Dermis microvascular lymphatic vessel endothelial cell (primary cell): ENCODE measurements at places on chromosomes 3 and 15. TPM values are rescaled to one million over a fixed set of nuclear protein-coding genes. Genes with fewer than 3 reads are reported as not detected.

- DNase-seq, result no peak
Observed at GRCh38 chr3:47228088-47228487, 54.5 kb downstream of the KIF9 start.

GRCh38 chr15:92438471-92438870 is 44.8 kb downstream of the ST8SIA2 start:
- DNase-seq, result no peak

DNA sequence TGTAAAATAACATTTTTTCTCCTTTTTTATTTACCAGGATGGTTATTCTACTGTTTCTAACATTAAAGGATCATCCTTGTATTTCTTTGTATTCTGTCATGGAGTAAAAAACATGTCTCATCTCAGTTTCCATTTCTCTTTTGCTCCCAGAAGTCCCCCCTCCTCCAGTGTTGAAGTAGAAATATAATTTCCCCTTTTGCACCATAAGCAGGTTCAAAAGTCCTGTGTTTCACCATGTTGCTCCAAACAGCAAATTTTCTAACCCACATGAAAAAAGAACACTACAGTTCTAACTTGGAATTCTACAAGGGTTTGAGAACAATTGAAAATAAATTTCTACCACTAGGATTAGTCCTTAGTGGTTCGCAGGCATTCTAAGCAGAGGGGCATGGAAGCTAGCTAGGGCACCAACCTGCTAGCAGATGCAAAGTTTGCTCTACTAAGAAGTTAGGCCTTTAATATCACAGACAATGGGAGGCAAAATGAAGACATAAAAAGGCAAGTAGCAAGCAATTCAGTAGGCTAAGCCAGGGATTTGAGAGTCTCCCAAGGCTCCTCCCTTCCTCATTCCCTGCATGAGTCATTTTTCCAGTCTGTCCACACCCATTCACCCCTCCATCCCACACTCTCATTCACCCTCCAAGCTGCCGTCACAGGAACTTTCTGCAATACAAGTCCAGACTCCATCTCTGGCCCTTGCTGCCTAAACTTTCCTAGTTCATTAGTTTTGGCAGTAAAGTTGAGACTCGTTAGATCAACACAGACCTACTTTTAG is 2.3 kb upstream of the MBNL1 start:
- peak; percentile 91 for DNase-seq

DNA sequence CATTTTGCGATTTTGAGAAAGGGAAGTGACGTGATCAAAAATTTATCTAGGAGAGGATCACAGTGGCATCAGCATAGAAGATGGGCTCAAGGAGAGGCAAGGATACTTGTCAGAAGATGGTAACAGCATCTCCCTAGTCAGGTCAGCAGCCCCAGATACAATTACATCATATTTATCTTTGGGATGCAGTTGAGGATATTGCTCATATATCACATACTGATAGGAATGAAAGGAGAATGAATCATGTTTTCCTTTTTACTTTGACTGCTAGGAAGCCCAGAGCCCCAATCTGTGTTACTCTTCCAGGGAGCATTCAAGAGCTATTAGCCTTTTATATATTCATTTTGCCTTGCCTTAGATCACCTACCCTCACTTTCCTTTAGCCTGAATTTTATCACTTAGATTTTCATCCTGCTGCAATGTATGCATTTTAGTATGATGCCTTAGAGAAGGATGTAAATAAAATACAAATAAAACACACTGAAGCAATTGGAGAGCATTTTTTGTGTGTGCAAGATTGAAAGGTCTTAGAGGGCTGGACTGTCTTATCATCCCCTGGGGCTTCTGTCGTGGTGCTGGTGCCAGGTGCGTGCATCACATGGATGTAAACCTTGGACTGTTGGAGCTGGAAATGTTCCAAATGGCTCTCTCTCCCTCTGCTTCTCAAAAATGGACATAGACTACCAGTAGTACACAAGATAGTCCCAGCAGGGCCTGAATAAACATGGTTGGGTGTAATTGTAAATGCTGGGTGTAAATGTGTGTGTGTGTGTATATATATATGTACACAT is 40.3 kb downstream of the CORO2B start:
- peak; percentile 61 for DNase-seq

GRCh38 chr3:81620849-81621248 is 140.6 kb downstream of the GBE1 start:
- DNase-seq, result no peak

GRCh38 chr3:53219895-53220483 is 35.8 kb downstream of the TKT start:
- DNase-seq, result peak; percentile 81

DNA sequence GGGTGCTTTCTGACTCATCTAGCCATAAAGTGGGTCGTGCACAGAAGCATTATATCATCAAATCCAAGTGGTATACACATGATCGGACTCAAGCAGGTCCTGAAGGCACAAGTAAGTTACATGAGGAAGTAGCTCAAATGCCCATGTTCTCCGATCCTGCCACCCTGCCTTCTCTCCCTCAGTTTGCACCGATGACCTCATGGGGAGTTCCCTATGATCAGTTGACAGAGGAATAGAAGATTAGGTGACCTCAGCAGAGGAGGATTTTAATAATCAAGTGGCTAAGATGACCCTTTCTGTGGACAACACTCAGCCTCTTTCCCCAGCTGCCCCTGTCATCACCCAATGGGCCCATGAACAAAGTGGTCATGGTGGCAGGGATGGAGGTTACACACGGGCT is 149.5 kb downstream of the TBC1D5 start:
- DNase-seq, result no peak

GRCh38 chr15:48962662-48963523 is 826 bp downstream of the SHC4 start:
- peak; percentile 39 for DNase-seq

DNA sequence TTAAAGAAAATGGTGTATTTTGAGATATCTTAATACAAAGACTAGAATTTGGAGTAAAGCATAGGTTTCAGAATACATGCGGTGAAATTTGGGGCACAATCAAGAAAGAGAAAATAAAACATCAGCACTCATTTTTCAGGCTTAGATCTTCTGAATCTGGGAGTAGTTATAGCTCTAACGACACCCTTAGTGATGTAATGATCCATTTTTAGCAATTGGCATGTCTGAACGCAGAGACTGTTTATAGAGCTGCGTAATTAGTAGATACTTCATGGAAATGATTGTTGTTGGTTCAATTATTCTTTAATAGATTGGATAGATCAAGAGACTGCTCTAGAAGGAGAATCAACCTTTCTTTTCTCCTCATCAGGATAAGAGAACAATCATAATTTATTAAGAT is 47.5 kb upstream of the SNRK start:
- DNase-seq, result no peak

DNA sequence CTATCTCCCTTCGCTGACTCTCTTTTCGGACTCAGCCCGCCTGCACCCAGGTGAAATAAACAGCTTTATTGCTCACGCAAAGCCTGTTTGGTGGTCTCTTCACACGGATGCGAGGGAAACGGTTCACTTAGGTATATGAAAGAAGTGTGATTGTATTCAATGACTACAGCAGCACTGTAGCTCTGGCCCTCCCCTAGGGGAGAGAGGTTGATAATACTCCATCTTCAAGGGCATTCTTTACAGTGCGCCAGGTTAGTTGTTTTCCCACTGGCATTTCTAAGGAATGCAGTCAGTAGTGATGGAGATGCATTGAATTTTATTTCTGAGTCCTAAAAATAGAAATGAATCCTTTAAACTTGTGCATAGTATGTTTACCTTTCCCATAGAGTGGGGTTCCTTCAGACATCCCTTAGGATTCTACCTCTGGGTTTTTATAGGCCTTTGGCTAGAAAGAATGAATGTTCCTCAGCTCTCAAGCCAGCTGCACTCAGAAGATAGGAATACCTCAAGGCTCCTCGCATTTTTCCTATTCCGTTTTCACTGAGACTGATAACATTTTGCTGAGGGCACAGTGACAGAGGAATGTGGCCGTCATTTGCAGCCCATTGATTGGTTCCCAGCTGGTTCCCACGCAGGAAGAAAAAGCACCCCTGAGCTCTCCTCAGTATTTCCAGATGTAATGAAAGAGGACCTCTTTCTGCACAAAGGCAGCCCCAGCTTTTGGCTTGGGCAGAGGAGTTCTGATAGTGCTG is 131.8 kb upstream of the C2CD4B start:
- DNase-seq, result no peak

GRCh38 chr15:74768771-74769342 is 13.0 kb upstream of the CSK start:
- DNase-seq, result peak; percentile 63

- DNase-seq, result no peak
Observed at GRCh38 chr15:84752700-84753099, 4.3 kb downstream of the ZNF592 start.

DNA sequence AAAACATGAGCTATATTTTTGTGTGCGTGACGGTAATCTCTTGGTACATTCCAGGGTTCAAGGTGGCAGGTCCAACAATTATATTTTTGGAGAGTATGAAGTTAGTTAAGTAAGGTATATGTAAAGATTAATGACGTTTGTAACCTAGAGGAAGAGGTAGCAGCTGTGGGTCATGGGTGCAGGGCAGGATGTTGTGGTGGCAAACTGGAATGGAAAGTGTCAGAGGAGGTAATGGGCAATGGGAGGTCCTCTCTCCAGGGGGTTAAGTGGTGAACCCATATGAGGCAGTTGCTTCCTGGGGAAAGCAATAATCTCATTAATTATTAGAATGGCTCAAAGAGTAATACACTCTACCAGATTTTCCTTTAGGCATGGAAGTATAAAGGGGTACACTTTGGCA is 1.0 kb upstream of the CD200R1L start:
- DNase-seq, result no peak

DNA sequence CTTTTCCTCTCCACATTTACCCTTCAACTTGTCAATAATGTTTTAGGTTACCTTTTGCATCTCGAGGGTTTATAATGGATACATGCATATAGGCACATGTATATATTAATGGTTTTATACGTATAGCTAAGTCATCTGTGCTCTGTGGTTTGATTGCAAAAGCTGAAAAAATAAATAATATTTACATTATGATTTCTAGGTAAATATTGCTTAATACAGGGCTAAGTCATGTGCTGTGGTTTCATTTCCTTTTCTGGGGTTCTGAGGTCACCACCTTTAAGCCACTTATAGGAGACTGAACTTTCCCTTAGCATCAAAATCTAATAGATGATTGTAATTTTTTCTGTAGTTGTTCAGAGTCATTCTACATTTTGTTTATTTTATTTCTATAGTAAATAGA is 33.1 kb downstream of the LPP start:
- peak; percentile 14 for DNase-seq

DNA sequence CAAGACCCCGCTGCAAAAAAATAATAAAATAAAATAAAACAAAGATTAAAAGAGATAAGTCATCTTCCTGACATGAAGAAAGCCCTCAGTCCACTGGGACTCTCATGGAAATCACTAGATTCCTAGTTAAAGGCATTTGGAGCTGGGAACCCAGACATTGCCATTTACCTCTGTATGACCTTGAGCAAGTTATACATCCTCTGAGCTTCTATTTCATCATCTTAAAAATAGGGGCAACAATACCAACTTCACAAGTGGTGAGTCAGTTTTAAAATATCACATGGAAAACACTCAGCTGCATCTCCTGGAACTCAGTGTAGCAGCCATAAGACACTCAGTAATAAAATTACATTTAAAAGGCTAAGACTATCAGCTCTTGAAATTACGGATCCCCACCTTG is 334.8 kb downstream of the ERC2 start:
- no peak for DNase-seq

DNA sequence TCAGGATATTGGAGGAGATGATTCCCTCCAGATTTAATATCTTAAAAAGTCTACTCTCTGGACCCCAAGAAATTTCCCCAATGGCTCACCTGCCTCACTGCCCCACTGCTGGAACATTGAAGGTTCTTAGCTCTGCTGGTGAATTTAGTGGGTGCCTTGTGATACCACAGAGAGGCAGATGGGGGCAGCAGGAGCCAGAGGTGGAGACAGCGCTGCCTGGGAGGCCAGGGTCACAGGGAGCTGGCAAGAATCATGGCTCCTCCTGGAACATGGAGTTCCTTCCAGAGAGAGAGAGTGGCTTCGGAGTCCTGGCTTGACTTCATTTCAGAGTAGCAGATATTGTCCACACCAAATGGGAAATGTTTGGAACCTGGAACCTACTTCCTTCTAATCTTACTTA is 263.5 kb upstream of the CFAP20DC start:
- DNase-seq, result no peak

GRCh38 chr3:64104006-64104405 is 80.7 kb upstream of the PSMD6 start:
- no peak for DNase-seq

- no peak for DNase-seq
Observed at GRCh38 chr3:108096532-108097321, 5.9 kb upstream of the CD47 start.

GRCh38 chr3:117665296-117665695 is 955.7 kb downstream of the TUSC7 start:
- DNase-seq, result no peak

DNA sequence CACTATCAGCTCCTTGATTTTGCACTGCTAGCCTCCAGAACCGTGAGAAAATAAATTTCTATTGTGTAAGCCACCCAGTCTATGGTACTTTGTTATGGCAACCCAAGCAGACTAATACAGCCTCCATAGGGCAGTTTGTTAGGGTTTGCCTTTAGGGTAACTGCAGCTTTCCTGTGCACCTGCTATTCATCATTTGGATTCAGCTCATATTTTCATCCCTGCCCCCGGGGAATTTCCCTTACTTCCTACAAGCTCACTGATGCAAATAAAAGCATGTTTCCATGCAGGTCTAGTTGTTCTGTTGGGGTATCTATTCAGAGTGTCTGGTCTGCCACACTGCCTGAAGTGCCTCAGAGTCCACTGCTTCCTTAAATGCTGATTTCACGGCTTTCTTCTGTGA is 48.6 kb upstream of the ATOSA start:
- peak; percentile 69 for DNase-seq

ACTRT3 gene
- total RNA-seq, result 1.7 and 2.0 TPM in 2 replicates

DUOXA2 gene
- not detected in 2 replicates for total RNA-seq

SELENOT gene
- 141 and 176 TPM in 2 replicates for total RNA-seq

ZNF774 gene
- 0.64 and 1.1 TPM in 2 replicates for total RNA-seq

EAF2 gene
- total RNA-seq, result 0.51 TPM in 2 replicates

CCR2 gene
- total RNA-seq, result not detected in 2 replicates

SCAANT1 gene
- not detected in 2 replicates for total RNA-seq

ADAMTS9 gene
- 33.4 and 38.2 TPM in 2 replicates for total RNA-seq

ZNF860 gene
- total RNA-seq, result 1.3 and 1.9 TPM in 2 replicates

ISLR2 gene
- total RNA-seq, result under 0.01 and 0.25 TPM in 2 replicates

CAPN3 gene
- total RNA-seq, result 0.13 and 0.76 TPM in 2 replicates

CHRNA7 gene
- total RNA-seq, result 0.38 and 0.64 TPM in 2 replicates

HRG gene
- total RNA-seq, result not detected in 2 replicates

CLPX gene
- 28.6 and 33.5 TPM in 2 replicates for total RNA-seq

GABRG3 gene
- under 0.01 TPM in 1 of 2 replicates, not detected in the other for total RNA-seq

ETFA gene
- total RNA-seq, result 163 and 166 TPM in 2 replicates

SLC28A2 gene
- total RNA-seq, result not detected in 2 replicates

ROPN1 gene
- total RNA-seq, result not detected in 2 replicates

BTD gene
- total RNA-seq, result 32.6 and 43.6 TPM in 2 replicates

FMN1 gene
- under 0.01 TPM in 2 replicates for total RNA-seq
